ENCODE measurements at places on chromosomes 1 and 21.

DNA sequence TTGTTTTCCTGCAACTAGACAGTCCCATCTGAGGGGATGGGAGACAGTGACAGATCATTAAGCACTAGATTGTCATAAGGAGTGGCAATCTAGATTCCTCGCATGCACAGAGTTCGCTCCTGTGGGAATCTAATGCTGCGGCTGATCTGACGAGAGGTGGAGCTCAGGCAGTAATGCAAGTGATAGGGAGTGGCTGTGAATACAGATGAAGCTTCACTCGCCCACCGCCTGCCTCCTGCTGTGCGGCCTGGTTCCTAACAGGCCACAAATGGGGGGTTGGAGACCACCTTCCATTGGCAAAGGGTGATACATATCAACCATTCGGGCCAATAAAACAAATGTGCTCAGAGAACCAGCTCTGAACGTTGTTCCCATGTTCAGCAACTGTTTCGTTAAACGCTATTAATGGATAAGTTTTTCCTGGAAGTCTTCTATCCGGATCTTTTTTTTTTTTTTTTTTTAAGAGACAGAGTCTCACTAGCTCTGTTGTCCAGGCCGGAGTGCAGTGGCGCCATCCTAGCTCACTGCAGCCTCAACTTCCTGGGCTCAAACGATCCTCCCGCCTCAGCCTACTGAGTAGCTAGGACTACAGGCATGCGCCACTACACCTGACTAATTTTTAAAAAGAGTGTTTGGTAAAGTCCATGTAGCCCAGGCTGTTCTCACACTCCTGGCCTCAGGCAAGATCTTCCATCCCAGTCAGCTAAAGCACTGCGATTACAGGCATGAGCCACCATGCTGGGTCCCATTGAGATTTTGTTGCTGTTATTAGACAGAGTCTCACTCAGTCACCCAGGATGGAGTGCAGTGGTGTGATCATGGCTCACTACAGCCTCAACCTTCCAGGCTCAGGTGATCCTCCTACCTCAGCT, 8.7 kb upstream of the RSRP1 start:
- DNase-seq, result no peak

DNA sequence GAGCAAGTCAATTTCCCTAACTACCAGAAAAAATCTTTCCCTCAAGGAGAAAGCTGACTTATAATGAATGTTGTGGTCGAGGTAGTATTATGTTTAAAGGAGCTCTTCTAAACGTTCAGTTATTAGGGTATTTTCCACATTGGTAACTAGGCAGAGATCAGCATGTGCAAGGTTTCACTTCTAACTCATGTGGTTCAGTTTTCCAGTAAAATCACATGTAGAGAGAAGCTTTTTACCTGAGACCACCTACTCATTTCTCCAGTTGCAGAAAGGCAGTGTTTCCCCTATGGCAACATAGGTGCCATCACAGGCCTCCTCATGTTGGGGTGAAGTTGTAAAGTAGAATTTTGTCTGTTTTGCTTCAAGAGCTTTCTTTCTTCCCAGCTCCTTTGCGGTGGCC, 23.7 kb downstream of the IL23R start:
- no peak for DNase-seq

GRCh38 chr1:1947493-1947892, 28.4 kb upstream of the TMEM52 start:
- no peak for DNase-seq

DNA sequence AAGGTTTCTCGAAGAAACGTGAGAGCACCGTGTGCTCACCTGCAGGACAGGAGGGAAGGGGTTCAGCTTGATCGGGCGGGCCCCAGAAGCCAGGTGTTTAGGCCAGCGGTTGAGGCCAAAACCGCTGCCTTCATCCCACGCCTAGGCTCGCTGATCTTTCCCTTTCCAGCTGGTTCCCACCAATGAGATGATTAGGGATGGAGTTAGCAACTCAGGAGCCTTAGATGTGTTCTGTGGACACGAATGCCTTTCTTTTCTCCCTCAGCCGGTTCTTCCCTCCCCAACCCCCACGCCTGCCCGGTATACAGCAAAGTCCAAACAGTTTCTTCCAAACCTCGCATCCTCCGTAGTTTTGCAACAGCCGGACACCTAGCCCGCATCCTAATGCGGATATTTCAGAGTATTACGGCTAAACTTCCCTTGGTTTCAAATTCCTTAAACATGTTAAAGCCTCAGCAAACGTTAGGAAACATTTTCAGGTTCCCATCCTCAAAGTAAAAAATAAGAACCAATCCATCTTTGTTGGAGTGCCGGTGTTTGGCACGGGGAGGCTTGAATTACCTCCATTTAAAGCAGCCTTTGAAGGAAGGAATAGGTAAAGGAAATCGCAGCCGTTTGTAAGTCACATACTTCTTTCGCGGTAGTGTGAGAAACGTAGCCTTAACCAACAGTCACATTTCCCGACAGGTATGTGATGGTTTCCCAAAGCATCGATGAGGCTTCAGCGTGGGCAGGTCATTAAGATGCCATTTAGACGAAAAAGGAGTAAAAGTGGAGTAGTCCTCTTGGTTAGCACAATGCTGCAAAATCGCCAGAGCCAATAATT, 1.1 kb downstream of the LRRC8C start:
- no peak for DNase-seq

- no peak for DNase-seq
These were observed 14.4 kb downstream of the CDK18 start for GRCh38 chr1:205518661-205519540.

DNA sequence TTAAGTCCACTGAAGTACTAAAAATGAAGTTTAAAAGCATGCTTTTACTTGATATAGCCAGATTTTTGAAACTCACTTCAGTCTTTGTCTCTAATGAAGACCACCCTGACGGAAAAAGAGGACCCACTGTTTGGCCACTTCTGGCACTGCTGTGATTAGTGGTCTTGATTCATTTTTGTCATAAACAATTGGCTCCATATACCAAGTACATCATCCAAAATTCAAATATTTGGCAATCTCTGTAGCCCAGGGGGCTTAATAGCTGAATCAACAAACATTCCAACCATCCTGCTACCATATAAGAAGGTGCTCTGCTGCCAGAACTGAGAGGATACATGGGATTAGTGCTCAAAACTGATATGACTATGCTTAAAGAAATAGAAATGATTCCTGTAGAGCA, 156.0 kb downstream of the COL24A1 start:
- no peak for DNase-seq

DNA sequence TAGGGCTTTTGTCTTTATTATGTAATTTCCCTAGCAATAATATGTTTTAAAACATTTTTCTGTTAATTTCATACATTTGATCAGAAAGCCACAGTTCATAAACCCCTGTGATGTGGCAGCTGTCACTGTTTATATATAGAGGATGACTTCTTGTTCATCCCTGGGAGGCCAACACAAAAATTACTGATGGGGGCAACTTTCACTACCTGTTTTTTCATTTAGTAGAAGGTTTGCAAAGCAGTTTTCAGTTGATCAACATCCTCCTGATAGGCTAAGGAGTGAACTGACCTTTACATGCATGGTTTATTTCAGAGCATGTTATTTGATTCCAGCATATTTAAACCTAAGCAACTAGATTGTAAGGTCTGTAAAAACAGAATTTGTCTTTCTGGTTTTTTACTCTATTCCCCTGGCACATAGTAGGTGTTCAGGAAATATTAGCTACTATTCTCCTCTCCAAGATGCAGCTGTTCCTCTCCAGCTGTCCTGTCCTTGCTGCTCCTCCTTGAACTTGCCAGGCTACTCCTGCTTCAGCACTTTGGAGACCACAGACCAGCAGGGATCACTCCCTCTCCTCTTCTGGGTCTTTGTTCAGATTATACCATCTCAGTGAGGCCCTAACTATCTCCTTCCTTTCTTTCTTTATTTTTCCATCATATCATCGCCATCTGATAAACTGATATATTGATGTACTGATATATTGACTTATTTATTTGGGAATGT, 54.7 kb downstream of the ROR1 start:
- no peak for DNase-seq

GRCh38 chr21:36973986-36974850, 7.7 kb upstream of the HLCS start:
- no peak for DNase-seq

DNA sequence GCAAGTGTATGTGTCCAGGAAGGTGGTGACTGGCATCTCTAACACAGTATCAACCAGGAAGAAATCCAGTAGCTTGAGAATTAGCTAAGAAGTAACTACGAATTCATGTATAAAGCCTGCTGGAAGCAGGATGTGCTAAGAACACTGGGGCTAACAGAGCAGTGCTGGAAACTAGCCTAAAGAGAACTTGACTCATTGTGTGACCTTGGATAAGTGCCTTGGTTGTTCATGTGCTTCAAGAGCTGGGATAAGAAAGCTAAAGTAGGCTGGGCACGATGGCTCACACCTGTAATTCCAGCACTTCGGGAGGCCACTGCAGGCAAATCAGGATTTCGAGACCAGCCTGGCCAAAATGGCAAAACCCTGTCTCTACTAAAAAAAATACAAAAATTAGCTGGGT, 186.9 kb downstream of the RRAGC start:
- no peak for DNase-seq

DNA sequence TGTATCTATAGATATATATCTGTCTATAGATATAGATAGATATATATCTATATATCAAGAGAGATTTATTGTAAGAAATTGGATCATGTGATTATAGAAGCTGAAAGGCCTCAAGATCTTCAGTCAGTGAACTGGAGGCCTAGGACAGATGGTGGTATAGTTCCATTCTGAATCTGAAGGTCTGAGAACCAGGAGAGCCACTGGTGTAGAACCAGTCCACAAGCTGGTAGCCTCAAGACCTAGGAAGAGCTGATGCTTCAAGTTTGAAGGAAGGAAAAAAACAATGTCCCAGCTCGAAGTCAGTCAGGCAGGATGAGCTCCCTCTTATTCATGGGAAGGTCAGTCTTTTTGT, 213.2 kb upstream of the JUN start:
- no peak for DNase-seq

DNA sequence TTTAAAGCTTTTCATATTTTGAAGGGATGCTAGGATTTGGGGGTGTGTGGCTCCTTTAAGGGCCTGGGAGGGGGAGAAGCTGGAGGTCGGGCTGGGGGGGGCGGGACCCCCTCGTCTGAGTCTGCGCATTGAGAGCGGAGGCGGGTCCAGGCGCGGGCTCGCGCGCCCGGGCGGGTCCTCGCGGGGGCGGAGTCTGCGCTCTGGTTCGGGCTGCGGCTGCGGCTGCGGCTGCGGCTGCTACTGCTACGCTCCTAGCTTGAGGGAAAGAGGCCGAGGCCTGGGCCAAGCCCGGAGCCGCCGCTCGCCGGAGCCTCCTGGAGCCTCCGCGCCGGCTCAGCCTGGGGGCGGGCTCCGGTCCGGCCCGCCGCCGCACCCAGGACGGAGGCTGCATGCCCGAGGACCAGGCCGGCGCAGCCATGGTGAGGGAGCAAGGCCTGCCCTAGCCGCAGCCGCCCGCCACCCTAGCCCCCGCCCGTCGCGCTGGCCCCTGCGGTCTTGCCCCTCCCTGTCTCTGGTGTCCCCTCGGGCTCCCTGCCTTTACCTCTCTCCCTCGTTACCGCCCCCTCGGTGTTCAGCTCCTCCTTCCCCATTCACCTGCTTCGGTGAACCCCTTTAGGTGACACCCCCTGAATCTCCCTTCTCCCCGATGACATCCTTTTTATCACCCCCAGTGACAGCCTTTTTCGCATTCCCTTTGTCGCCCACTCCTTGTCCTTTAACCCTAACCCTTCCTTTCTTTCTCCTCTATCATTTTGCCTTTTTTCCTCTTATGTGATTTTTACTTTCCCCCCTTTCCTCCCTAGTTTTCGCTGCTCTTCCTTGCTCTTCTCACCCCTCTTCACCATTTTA, at the start of gene ZYG11B:
Gene ZYG11B (plus strand): TSS at position 189 of the 849 bp plus-strand sequence. CDS start 201 bp downstream, at position 390.
- DNase-seq, result peak; percentile 9

GRCh38 chr1:169648709-169649108, 18.8 kb upstream of the SELP start:
- no peak for DNase-seq

DNA sequence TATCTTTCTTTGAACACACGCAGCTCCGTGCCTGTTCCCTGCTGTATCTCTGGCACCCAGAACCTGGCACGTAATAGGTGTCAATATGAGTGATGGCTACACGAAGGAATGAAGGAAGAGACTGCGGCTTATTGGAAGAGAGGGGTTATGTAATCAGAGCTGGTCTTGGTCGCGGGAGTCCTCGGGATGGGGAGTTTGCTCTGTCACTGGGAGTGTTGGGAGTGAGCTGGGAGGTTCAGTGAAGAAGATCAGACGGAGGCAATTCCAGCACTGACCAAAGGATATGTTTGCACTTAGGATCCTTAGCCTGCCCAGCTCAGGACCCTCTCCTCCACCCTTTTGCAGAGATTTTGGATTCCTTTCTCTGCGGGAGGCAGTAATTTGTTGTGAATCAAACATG, 709.1 kb downstream of the PTPRU start:
- DNase-seq, result no peak

DNA sequence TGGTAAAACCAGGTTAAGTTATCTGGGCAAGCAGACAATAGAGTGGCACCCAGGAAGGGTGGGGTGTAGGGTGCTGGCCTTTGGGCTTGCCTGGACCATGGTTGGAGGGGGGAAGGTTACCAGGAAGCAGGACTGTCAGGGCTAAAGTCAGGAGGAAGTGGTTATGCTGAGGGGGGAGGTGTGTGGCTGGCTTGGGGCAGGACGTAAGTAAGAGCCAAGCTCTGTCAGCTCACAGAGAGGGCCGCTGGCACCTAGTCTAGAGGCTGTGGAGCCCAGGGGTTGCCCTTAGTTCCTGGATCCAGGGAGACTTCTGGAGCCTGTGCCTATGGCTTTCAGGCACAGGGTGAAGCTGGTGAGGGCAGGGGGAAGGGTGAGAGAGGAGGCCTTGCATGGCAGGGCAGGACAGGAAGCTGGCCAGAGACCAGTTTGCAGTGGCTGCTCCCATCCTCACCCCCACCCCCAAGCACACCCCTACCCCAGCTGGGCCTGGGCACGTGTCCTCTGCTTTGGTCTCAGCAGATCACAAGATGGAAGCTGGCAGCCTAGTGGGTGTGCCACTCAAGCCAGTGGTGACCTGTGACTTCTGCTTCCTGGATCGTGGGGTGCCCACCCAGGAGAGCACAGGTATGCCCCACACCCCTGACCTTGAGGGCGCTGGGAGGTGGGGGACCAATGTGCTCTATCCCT, 20.5 kb upstream of the SMYD3 start:
- DNase-seq, result no peak

- DNase-seq, result no peak
These were observed 72.5 kb downstream of the ANGPTL1 start for GRCh38 chr1:178798232-178798861.

GRCh38 chr1:172997941-172998361, 52.8 kb downstream of the TNFSF18 start:
- no peak for DNase-seq

Measured in iPS DF 19.7 (cell line).